Activated effector memory CD4-positive, alpha-beta T cell treated with anti-CD3 and anti-CD28 coated beads, Interleukin-2, amount 50 U/mL, for 16 hours (primary cell): ENCODE measurements at places on chromosomes 6 and 20.
A peak's percentile ranks its signal among the peaks of the same experiment; 100 is the strongest.

DNA sequence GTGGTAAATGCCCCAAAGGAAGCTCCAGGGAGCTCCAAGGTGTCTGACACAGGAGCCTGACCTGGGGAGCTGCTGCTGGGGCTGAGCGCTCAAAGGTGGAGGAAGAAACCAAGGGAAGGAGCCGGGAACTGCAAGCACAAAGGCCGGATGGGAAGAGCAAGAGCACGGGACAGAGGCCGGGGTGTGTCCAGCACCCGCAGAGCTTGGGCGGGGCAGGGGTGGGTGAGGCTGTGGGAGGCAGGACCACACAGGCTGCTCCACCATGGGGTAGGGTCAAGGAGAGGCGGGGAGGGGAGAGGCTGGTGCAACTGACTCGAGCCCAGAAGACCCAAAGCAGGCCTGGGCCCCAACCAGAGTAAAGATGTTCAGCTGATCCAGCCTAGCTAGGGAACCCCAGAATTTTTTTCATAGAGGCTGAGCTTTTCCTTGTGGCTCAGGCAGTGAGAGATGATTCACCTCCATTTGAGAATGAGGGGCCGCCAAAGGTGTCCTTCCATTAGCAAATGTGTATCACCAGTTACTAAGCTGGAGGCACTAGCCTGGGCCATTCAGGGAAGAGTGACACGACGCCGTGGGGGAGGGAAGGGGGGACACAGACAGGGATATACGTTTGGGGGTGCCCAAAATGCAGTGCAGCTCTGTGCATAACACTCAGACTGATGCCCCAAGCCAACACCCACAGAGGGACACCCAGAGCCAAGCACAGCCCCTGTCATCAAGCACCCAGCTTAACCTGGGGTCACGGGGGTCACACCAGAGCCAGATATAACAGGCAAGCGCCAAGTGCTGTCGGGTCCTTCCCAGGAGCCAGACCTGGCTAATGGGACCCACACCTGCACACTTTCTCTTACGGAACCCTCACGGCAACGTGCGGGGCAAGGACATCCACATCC is 21.3 kb upstream of the TLDC2 start:
- DNase-seq, result no peak

GRCh38 chr6:82246802-82247504 is 591 bp downstream of the IBTK start:
- DNase-seq, result no peak

DNA sequence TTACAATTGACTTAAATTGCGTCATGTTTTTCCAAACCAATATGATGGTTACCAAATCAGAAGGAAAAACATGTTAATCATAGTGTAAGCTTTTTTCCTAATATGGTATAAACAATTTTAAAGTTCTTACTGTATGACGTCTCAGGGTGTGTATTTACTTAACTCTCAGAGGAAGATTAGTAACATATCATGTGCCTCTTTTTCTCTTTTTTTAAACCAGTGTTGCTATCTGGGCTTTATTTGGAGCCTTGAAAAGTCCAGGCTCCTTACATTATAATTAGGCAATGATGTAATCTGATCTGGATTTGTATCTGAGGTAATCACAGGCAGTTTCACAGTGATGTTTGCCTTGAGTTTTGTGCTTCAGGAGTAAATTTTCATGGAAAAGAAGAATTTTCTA is 20.4 kb upstream of the RAB23 start:
- DNase-seq, result no peak

- no peak for DNase-seq
Observed at GRCh38 chr20:17543531-17544131, 12.5 kb upstream of the BFSP1 start.

DNA sequence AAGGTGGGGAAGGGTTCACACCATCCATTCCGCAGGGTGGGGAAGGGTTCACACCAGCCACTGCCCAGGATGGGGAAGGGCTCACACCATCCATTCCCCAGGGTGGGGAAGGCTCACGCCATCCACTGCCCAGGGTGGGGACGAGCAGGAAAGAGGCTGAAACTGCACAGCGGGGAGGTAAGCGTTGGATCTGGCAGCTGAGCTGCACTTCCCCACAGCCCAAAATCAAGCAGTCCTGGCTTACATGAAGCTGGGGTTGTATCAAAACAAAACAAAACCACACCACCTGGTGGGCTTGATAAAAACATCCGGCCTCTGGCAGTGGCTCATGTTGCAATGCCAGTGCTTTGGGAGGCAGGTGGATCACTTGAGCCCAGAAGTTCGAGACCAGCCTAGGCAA is 268.5 kb downstream of the TAF4 start:
- no peak for DNase-seq

GRCh38 chr6:77055711-77056110 is 407.6 kb downstream of the HTR1B start:
- DNase-seq, result no peak

GRCh38 chr20:35467339-35468224 is 12.2 kb downstream of the CEP250 start:
- no peak for DNase-seq

GRCh38 chr20:1907586-1907985 is 12.4 kb downstream of the SIRPA start:
- no peak for DNase-seq

GRCh38 chr20:63425846-63426485 is 46.5 kb downstream of the KCNQ2 start:
- DNase-seq, result no peak

- no peak for DNase-seq
Observed at GRCh38 chr20:19269737-19270340, 57.4 kb downstream of the SLC24A3 start.

DNA sequence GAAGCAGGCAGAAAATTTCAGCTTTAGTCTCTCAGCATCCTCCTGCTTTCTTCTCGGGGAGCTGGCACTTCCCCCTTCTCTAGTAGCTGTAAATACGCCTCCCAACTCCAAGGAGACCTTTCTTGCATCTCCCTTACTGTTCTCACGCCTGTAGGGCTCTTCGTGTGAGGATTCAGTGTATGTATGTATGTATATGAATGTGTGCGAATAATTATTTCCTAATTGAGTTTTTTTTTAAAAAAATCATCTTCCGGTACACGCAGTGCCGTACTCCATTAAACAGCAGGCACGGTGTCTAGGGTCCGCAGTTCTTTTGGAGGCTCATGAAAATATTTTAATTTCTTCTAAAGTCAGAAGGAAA is 85.4 kb downstream of the HFE start:
- peak; percentile 69 for DNase-seq

DNA sequence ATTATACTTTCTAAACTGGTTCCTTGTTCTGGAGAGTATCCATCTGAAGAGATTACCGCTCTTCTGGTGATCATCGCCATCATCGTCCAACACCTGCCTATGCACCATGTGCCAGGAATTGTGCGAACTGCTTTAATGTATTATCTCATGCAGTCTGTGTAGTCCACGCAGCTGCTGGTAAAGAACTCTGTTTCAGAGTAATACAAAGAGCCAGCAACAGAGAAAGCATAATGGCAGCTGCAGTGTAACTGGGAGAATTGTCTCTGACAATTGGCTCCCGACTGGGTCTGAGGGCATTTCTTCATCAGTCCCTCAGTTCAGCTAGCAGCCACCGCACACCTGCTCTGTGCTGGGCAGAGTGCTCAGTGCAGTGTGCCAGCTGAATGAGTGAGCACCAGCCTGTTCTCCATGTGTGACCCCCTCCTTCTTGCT is 383.4 kb downstream of the GRIK2 start:
- DNase-seq, result no peak

DNA sequence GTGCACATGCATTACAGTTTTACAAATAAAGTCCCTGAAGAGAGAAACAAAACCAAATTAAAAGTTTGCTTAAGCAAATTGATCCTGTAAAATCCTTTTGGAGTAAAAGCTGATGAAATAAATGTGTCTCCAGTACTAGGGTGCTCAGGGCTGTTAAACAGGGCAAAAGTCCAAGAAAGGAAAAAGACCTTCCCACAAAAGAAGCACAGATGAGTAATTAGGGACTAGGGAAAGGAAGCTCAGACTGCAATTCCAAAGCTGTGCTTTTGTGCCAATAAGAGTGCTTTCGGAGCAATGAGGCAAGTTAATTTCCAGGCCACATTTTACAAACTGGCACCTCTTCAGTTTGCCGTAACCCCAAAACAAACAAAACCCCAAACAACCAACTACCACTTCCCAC is 10.4 kb upstream of the RNF182 start:
- no peak for DNase-seq

DNA sequence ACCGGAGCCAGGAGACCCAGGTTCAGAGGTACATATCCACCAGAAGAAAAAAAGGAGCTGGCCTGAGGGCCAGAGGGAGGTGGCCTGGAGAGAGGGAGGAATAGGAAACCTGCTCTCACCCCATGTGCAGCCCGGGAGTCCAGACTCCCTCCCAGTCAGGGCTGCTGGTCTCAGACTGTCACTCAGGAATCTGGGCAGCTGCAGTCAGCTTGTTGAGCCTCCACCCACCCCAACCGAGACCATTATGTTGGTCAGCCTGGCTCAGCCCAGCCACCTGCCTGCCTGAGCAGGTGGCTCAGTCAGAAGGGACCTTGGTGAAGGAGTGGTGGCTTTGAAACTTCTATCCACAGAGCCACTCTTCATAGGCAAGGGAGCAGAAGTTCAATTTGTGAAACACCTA is 53.3 kb upstream of the EPB41L1 start:
- no peak for DNase-seq

DNA sequence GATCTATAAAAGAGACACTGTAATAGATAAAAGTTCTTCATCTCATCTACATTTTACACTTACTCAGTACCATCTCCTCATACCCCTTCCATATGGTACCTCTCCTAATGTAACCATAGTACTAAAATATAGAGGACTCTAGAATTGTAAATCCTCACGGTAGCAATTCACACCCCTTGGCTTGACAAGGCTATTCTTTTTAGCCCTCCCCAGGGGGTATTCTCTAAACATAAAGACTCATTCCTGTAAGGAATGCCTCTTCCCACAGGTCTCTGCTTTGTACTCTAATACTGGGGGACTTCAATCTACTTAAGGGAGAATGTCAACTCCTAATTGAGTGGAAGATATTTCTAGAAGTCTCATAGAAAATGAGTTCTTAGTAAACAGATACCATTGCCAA is 85.9 kb downstream of the VIP start:
- no peak for DNase-seq

DNA sequence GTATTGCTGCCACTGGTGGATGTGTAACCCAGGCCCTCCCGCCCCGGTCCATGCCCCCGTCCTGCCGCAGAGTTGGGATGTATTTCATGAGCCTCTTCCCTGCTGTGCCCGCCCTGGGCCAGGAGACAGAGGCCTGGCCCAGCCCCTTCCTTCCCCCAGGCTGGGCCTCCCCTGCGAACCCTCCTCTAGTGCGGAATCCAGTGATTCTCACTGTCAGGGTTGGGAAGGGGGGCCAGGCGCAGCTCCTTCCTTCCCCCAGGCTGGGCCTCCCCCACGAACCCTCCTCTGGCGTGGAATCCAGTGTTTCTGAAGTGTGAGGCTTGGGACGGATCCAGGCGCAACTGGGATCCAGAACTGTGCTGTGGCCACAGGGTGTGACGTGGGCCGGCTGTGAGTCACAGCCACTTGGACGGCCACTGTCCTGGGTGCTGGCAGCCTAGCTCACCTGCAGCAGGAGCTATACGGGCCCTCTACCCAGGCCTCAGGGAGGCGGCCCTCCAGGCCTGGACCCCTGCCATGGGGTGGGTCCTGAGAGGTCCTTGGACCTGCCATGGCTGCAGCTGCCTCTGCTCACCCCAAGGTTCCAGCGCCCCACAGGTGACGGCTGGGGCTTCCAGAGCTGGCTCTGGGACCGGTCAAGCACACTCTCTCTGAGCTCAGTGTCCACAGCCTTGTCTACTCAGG is 28.3 kb downstream of the COL20A1 start:
- DNase-seq, result peak; percentile 50

GRCh38 chr6:96795481-96795880 is 41.8 kb downstream of the GPR63 start:
- no peak for DNase-seq

DNA sequence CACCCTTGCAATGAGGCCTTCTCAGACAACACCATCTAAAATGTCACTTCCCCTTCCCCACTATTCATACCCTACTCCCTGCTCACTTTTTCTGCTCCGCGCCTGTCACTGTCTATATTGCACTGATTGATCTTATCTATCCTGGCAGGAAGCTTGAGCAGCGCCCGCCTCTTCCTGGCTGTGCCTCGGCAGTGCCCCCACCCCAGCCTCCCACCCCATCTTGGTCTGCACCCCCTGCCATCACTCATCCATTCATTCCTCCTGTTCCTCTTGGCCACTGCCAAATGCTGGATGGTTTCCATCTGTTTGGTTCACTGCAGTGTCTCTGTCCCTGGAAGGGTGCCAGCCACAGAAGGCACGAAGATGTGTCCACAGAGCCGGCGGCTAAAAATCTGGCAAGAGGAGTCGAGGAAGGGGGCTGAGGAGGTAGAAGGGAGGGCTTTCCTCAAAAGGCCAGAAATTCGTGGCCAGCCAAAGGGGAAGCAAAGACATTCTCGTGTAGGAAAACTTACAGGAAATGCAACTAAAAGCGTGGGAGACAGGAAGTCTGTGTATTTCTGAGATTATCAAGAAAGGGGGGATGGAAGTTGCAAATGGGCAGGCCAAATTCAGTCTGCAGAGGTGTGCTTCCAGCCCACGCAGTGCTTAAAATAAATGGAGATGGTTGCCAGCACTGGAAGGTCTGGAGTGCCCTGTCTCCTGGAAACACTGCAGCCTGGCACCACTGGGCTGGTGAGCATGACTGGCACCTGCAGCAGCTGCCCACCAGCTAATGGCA is 27.6 kb downstream of the SYNJ2 start:
- peak; percentile 70 for DNase-seq

GRCh38 chr6:49454787-49455709 is 8.0 kb downstream of the MMUT start:
- DNase-seq, result no peak

DNA sequence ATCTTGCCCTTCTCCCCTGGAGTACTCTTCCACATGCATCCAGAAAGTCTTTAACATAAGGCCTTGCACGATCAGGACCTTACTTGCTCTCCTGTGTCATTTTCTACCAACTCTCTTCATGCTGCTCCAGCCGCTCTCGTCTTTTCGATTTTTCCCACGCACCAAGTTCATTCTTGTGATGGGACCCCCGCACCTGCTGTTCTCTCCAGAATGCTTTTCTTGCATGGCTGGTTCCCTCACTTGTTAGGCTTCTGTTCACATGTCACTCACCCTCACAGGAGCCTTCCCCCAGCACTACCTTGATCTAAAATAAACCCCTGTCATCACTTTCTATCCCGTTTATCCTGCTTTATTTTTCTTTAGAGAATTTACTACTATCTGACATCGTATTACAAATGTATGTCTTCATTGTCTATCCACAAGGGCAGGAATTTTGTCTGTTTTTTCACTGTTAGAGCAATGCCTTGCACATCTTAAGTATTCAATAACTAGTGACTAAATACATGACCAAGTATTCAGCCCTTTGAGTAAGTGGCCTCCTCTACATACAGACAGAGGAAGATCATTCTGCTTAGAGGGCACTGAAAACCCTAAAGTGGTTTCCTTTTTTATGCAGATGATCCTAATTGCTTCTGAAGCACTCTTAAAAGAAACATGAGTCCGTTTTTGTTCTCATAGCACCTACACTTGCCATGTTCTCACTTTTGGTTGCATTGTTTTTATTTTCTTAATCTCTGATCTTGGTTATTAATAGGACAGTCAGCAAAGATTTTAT is 166.9 kb downstream of the SLC16A10 start:
- no peak for DNase-seq
